Liver (tissue), 10 donors: ENCODE measurements at places on chromosomes 13 and 19.

- no peak for DNase-seq
These were observed 15.2 kb downstream of the PHLDB3 start for GRCh38 chr19:43489310-43489709.

- DNase-seq: no peak
These were observed 4.2 kb downstream of the MPND start for GRCh38 chr19:4347521-4347920.

- DNase-seq: no peak
These were observed 2.4 kb upstream of the ZNF560 start for GRCh38 chr19:9500796-9501195.

- DNase-seq: no peak
These were observed 15.5 kb downstream of the C19orf47 start for GRCh38 chr19:40332669-40333068.

- DNase-seq: no peak
These were observed 6.1 kb downstream of the DENND1C start for GRCh38 chr19:6475321-6476108.

GRCh38 chr19:1015061-1015781 is 5.7 kb downstream of the TMEM259 start:
- no peak for DNase-seq

- DNase-seq: no peak
These were observed 50.8 kb upstream of the XPO4 start for GRCh38 chr13:20953245-20953931.

DNA sequence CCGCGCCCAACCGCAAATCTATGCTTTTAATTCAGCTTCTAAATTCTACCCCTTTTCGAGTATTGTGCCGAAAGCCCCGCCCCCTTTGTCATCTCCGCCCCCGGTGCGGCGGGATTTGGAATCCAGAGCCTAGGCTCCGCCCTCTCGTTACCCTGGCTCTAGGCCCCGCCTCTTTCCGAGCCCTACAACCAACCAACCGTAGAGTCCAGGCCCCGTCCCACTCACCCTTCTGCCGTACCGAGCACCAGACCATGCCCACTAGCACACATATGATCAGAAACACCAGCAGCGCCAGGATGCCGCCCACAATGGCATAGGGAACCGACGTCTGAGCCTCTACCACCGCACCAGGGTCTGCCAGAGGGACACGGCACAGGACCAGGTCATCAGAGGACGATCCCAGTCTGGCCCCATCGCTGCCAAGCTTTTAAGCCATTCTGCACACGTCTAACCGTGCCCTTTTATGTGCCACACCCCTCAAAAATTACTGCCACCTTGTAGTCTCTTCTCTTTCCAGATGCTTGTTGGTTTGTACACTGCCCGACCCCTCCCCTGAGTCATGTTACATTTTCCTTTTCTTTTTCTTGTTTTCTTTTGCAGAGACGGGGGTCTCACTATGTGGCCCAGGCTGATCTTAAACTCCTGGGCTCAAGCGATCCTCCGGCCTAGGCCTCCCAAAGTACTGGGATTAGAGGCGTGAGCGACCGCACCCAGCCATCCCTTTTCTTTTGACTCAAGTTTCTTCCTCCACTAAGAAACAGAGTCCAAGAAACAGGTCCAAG is 4.7 kb upstream of the ZNF428 start:
- no peak for DNase-seq

DNA sequence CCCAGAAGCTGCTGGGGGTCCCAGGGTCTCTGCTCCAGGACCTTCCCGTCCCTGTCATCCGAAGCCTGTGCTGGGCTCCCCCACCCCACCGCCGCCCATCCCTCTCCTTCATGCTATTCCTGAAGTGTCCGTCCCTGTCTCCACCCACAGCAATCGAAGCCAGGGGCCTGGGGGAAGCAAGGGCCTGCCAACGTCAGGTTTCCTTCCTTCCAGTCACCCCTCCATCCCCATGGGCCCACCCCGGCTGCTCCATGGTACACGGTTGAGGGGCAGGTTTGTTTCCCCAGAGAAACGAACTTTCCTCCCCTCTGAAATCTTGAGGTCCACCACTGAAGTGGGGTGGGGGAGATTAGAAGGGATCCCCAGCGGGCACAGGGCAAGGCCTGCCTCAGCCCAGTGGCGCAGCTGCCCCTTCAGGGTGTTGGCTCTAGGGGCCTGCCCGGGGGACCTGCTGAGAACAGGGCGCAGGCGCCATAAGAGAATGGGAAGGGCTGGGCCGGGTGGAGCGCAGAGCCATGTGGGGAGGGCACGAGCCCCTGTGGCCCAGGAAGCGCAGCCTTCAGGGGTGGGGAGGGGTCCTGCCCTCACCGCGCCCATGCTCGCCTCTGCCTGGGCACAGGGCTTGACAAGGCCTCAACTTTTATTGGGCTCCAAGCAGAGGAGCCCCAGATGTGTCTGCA is 16.1 kb downstream of the CEBPG start:
- no peak for DNase-seq

GRCh38 chr19:10419646-10420443 is 493 bp upstream of the PDE4A start:
- no peak for DNase-seq

- no peak for DNase-seq
These were observed 4.2 kb downstream of the TUBGCP3 start for GRCh38 chr13:112583592-112584277.

- DNase-seq: no peak
These were observed 59.8 kb downstream of the SCEL start for GRCh38 chr13:77595166-77595810.

DNA sequence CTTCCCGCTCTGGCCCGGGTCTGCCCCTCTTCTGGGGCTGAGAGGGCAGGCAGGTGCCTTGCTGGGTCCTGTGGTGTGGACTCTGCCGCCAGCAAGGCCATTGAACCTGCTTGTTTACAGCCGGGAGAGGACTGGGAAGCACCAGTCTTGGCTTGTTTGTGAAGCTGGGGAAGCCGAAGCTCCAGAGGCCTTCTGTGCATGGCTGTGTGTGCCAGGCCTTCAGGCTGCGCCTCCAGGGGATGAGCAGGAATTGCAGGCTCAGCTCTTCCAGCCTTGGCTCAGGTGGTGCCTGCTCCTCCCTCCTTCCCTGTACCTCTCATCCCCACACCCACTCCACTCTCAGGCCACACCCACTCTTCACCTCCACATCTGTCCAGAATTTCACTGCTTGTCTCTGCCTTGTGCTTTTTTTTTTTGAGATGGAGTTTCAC is 17.5 kb downstream of the NDUFB7 start:
- DNase-seq: peak; percentile 50

DNA sequence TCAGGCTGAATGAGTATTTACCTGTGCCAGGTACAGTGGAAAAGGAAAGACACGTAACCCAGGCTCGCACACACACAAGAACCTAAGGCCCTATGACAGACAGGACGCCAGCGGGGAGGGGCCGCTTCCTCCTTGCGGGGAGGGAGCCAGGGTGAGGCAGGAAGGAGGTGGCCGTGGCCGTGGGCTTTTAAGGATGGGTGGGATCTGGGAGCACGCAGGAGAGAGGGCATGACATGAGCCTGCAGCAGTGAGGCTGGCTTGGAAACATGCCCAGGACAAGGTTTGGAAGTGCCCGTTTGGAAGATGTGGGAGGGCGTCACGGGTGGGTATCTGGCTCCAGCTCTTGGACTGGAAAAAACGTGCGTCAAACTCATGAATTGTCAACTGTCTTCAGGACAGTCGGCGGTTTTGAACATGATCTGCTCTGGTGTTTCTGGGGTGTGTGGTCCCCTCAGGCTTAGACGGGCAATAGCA is 20.1 kb downstream of the SH3GL1 start:
- no peak for DNase-seq

DNA sequence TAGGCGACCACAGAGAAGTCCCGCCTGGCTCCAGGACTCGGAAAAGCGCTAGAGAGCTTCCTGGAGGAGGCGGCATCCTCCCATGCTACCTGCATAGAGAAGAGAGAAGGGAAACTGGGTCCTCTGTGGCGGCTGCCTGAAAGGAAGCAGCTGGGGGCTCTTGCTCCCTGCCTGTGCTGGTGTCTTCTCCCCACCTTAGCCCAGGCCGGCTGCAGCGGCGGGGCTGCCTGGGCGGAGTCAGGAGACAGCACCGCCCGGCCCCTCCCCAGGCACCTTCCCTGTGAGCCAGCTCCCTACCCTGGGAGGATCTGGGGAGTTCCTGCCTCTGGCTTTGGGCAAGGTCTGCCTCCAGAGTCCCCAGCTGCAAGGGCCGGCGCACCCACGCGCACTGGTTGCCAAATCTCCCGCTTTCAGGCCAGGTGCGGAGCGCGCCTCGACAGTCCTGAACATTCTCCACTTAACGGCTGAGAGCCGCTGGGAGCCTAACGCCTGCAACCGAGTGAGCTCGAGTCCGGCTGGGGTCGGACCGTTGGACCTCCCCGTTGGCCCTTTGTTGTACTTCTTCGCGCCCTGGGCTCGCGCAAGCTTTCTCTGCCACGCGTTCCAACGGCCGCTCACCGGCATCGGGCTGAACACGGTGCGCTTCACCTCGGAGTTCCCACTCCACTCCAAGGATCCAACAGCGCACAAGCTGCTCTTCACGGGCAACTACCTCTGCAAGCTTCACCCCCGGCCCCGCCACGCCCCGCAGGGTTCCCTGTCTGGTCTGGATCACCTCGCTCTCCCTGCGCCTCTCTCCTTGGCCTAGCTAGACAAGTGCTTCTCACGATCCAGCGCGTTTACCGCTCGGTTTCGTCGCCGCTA is 21.8 kb upstream of the ZNF30 start:
- DNase-seq: no peak

- no peak for DNase-seq
These were observed 13.1 kb upstream of the SCEL start for GRCh38 chr13:77522444-77522843.

DNA sequence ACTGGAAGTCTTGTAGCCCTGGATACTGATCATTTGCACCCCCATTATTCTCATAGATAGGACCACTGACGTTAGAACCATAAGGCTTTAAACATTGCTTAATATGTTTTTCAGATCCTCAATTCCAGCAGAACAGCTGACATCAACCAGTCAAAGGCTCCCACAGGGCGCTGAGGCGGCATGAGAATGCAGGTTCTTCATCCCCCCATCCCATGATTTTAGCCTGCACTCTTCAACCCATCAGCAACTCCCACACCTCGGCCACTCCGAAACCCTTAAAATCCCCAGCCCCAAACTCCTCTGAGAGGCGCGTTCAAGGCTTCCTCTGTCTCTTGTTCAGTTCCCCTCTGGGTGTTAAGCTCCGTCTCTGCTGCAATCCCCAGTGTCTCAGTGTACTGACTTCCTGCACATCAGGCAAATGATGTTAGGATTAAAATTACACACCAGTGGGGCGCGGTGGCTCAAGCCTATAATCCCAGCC is 24.3 kb upstream of the LAMP1 start:
- DNase-seq: no peak

- DNase-seq: no peak
These were observed 1092.8 kb downstream of the PCDH9 start for GRCh38 chr13:66137384-66137783.

- DNase-seq: no peak
These were observed 81.8 kb upstream of the RUBCNL start for GRCh38 chr13:46468570-46469463.

DNA sequence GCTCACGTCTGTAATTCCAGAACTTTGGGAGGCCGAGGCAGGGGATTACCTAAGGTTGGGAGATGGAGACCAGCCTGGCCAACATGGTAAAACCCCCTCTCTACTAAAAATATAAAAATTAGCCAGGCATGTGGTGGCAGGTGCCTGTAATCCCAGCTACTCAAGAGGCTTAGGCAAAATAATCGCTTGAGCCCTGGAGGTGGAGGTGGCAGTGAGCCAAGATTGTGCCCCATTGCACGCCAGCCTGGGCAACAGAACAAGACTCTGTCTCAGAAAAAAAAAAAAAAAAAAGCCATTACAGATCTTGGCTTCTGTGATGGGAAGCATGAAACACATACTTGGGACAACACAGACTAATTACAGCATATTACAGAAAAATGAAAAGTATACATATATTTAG is 1404.5 kb upstream of the SPRY2 start:
- no peak for DNase-seq

- DNase-seq: no peak
These were observed 40.3 kb upstream of the TFDP1 start for GRCh38 chr13:113544071-113544891.

- DNase-seq: no peak
These were observed 354.8 kb downstream of the SUCLA2 start for GRCh38 chr13:47646298-47646697.

DNA sequence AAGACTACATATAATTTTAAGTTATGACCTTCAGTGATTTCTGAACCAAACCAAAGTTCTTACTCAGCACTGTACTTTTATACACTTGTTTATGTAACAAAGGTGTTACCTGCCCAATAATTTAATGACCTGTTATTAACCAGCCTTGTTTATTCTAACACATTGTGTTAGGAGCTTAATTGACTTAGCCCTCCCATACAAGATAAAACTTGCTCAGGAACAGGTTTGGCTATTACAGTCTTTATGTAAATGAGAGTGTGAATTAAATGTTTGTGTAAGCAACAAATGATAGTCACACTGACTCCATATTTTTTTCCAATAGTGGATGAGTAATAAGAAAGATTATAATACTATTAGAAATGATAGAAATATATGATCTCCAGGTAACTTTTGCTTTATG is 51.8 kb upstream of the MYCBP2 start:
- no peak for DNase-seq

GRCh38 chr13:50358231-50359040 is 343.2 kb downstream of the KCNRG start:
- DNase-seq: no peak

DNA sequence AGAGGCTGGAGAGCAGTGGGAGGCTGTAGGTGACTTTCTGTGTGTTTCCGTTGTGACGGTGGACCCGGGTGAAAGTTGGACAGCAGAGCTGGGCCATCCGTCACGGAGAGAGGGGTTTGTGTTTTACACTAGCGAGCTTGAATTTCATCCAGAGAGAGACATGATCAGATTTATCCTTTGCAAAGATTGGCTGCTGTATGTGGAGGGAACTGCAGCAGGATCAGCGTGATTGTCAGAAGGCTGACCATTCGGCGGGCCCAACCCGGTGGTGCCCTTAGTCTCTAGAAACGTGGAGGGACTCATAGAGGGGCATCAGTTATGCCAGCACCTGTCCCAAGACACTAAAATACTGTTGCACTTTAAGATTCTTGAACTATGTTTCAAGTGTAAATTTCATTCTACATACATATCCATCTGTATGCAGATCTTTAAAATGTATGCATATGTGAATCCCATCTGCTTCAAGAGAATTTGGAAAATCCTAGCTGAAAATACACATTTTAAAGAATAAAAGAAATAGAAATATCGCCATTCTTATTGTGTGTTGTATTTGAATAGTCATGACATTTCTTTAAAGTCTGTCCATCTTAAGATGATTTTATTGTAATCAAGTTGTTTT is 7.0 kb downstream of the FAM124A start:
- DNase-seq: no peak

- no peak for DNase-seq
These were observed 13.4 kb downstream of the ALOX5AP start for GRCh38 chr13:30748717-30749116.
